ENCODE measurements at places on chromosomes 2 and 18.

DNA sequence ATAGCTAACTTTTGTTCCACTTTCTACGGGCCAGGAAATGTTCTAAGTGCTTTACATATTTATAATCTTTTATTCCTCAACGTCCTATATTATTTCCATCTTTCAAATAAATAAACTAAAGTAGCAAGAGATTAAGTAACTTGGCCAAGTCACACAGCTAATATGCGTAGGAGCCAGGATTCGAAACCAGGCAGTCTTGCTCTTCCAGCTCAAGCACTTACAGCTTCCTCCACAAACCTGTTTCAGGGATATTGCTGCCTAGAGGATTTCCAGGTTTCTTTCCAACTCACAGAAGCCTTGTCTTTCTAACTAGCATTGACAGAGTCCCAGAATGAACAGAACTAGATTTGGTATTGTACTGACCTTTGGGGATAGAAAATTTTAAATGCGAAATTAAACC is 102.5 kb downstream of the FIGN start:
- no peak for DNase-seq

DNA sequence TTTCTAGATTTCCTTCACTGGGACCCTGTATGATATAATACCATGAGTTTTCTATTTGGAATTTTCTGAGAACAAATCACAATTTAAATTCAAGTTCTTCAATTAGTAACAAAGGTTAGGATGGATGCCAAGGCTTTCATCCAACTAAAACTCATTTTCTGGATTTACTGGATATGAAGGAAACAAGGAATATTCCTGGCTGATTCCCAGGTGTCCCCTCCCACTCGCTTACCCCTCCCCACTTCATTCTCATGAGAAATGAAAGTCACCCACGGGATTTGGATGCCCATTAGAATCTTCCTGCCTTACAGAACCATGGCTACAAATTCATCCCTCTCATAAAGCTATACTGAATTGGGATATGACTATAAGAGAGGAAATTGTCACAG is 40.0 kb downstream of the RNU4ATAC start:
- DNase-seq, result no peak

- no peak for DNase-seq
These were observed 180.6 kb downstream of the RDH14 start for GRCh38 chr2:18379870-18380269.

- DNase-seq, result no peak
These were observed 116.4 kb downstream of the QPCT start for GRCh38 chr2:37460896-37461229.

DNA sequence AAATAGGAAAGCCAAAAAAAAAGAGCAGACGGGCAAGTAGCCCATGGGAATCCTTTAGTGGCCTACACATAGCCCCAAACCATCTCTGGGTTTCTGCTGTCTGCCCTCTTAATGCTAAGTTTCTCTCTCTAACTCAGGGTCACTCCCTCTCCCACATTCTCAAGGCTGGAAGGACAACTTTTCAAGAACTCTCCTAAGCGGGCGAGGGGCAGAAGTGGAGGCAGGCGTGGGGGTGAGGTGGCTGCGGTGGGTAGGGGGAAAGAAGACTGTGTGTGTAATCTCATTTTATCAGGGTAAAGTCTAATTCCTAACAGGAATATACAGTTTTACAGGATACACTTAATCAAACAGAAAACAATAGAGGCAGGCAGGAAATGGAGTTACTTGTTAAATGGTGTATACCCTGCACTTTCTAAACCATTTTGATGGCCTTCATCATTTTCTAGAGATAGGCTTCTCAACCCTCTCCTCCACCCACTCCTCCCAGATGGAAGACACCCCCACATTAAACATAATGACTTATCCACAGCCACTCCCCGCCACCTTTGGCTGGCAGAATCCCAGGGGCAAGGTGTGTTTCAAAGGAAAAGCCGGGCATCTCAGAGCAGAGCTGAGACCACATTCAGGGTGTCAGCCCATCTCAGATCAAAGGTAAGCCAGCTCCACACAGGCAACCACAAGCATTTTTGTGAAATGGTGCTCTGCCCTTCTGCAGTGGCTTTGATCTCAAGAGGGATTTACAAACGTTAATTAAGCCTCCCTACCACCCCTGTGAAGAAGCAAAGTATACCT is 6.8 kb downstream of the SMAD7 start:
- no peak for DNase-seq

- DNase-seq, result no peak
These were observed 17.8 kb downstream of the IGFBP5 start for GRCh38 chr2:216677439-216678097.
